ENCODE measurements at places on chromosomes 3 and 15.

- no peak for DNase-seq
These were observed 18.2 kb upstream of the B4GALT4 start for GRCh38 chr3:119258915-119259314.

DNA sequence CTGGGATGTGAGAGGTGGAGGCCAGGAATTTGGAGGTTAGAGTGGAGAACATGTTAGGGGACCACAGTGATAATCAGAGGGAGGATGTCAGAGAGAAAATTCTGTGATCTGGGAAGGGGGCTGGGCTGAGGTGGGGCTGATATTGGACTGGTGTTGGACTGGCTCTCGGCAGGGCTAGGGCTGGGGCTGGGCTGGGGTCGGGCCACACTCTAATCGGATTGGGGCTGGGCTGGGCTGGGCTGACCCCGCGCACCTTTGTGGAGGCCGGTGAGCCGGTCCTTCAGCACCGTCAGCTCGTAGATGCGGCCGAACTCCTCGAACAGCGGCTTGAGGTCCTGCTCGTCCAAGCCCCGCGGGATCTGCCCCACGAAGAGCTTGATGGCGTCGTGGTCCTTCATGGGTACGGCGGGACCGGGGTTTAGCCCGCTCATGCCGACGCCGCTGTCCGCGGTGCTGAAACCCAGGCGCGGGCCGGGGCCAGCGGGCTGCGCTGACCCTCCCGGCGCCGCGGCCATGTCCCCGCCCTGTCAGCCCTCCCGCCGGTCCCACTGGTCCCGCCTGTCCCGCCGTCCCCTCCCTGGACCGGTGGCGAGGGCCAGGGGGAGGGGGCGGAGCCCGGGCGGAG is 485 bp downstream of the CELF6 start:
- no peak for DNase-seq

- DNase-seq = no peak
These were observed 23.1 kb upstream of the FRMD4B start for GRCh38 chr3:69409011-69409410.

GRCh38 chr3:22935040-22935439 is 268.1 kb upstream of the UBE2E2 start:
- no peak for DNase-seq

DNA sequence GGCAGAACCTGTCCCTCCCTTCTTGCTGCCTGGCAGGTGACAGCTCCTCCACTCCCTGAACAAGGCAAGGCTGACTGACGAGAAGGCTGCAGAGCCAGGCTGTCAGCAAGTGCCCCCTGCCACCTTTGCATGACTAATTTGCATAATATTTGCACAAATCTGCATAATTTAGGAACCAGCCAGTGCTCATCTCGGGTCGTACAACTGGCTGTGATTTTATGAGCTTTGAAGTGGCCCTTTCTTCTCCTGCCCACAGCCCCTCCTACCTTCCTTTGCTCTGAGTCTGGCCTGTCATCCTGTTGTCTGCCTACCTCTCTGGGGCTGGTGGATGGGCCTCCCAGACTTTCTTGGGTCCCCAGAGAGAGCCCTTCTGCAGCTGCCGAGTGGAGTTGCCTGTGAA is 58.9 kb downstream of the LINGO1 start:
- DNase-seq = no peak

DNA sequence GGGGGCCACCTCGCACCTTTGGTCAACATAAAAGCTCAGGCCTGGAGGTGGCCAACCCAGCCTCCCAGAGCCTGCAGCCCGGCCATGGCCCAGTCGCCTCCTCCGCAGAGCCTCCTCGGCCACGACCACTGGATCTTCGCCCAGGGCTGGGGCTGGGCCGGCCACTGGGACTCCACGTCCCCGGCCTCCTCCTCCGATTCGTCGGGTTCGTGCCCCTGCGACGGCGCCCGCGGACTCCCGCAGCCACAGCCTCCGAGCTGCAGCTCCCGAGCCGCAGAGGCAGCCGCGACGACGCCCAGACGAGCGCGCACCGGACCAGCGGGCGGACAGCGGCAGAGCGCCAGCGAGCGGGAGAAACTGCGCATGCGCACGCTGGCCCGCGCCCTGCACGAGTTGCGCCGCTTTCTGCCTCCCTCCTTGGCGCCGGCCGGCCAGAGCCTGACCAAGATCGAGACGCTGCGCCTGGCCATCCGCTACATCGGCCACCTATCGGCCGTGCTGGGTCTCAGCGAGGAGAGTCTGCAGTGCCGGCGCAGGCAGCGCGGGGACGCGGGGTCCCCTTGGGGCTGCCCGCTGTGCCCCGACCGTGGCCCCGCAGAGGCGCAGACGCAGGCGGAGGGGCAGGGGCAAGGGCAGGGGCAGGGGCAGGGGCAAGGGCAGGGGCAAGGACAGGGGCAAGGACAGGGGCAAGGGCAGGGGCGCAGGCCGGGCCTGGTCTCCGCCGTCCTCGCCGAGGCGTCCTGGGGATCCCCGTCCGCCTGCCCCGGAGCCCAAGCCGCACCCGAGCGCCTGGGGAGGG is at the start of gene MESP2:
TSS of gene MESP2 (plus strand) at position 59 of the 799 bp plus-strand sequence. CDS start at position 85, 26 bp downstream.
- peak; percentile 13 for DNase-seq

DNA sequence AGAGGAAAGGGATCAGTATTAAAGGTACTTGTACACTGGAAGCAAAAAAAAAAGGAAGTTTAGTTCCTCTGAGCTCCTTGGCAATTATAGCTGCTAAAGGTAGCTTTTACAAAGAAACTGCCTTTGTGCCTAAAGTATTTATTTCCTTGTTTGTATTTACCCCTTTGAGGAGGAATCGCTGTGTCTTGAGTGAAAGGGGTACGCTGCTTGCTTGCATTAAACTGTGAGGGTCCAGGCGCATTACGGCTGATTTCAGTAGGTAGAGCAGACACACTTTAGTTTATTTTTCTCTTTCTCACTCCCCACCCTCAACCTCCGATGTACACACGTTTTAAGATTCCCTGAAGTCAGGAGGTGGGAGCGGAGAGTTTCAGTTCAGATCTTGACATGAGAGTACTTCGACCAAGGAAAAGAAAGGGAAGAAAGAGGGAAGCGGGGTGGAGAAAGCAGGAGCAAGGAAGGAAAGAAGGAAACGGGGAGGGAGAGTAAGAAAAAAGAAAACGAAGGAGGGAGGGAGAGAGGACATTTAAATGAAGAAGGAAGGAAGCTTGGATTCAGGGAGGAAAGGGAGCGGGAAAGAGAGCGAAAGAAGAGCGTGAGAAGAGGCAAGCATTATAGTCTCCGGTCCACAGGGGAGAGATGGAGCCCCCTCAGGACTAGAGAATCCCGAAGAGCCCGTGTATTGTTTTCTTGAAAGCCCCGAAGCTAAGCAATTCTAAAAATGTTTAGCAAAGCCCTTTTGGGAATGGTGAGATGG is 1.2 kb upstream of the MME start:
- DNase-seq = no peak

DNA sequence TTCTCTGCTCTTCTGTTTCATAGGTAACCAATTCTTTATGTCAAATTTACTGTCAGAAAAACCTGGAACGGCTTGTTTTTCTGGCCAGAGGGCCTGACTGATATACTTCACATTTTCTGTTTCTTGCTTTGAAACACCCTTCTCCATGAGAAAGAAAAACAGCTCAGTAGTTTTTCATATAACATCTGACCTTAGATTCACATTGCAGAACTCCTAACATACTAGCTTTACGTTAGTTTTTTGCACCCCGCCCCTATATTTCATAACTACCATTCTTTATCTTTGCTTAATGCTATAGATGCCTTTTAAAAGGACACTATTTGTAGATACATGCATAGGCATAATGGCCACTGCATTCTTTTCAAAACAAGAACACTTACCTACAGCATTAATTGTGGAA is 83.9 kb upstream of the TSC22D2 start:
- no peak for DNase-seq

DNA sequence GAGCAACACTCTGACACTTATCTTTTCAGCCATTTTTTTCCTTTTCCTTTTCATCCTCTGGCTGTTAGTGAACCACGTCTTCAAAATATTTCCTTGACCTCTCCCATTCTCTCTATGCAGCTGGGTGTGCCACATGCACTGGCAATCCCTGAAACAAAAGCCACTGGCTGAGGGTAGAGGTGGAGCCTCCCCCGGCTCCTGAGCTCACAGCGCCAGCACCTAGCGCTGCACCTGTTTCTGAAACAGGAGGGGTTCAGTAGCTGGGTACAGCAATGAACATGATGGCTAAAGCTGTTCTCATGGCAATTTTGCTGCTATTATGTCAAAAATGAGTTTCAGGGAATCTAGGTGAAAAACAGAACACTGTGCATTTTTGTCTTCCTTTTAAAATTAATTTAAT is 314.7 kb upstream of the ATP10A start:
- DNase-seq = no peak

GRCh38 chr15:22839046-22839695 is 705 bp downstream of the NIPA2 start:
- no peak for DNase-seq
